Right lobe of liver (tissue), 6 donors: ENCODE measurements at places on chromosomes 5 and 9. TPM values are rescaled to one million over a fixed set of nuclear protein-coding genes. Genes with fewer than 3 reads are reported as not detected.

DNA sequence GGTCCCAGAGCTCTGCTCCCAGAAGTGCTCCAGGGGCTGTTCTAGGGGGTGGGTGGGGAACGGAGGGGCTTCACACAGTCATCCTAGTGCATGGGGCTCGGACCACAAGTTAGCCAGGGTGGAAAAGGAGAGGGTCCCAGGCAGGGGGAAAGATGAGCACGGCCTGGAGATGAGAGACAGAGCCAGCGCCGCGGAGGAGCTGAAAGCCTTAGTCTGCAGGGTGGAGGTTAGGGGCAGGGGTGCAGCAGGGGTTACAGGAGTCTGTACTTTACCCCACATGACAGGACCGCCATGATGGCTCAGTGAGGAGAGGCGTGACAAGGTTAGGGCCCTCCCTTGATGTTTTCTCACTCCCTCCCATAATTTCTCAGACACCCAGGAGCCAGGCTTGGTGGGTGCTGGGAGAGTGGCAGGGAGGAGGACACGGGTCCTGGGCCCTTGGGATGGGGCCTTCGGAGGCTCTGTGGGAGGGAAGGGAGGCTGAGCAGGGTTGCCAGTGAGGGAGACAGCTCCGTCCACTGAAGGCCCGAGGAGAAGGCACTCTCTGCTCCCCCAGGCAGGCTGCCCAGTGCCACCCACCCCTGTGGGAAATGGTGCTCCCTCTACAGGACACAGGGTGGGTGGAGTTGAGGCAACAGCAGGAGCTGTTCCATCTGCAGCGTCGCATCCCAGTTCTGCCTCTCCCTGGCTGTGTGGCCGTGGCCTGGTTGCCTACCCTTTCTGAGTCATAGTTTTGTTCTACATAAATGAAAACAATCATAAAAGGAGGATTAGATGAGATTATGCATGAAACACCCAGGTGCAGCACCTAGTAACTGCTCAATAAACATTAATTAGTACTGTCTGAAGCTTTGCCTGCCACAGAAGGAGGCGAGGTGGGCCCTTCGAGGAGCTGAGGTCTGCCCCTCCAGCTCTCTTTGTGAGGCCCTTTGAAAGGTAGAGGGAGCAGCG is 66.2 kb downstream of the NDST1 start:
- no peaks in the 10 kb centered on the region for H3K4me1 ChIP-seq
- H3K4me3 ChIP-seq = no peak overlapping the region
- no peak overlapping the region for H3K27ac ChIP-seq
- H3K36me3 ChIP-seq = no peaks in the 10 kb centered on the region
- no peak for DNase-seq
- no peaks in the 10 kb centered on the region for H3K27me3 ChIP-seq

Gene MARCHF3
- total RNA-seq = 0.43 TPM

DNA sequence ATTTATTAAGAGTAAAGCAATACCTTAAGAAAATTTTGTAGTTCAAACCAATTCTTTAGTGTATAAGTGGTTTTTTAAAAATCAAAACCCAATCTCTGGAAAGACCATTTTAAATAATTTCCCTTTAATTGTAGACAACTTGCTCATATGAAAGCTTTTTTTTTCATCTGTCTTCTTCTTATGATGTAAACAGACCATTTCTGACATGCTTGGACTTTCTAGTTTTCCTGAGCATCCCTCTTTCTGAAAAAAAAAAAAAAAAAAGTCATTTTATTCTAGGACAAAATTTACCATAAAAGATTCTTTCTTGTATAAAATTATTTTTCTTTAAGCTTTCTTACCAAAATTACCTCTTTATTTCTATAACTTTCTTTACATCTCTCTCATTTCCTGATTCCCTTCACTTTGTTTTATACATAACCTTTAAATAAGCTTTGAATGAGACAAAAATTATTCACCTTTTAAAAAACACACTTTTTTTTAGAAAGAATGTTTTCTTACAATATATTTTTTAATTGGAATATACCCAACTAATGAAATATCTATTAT is 67.5 kb downstream of the COL15A1 start:
- H3K4me3 ChIP-seq = no peak overlapping the region
- H3K4me1 ChIP-seq = no peaks in the 10 kb centered on the region
- DNase-seq = no peak
- H3K27me3 ChIP-seq = no peaks in the 10 kb centered on the region

Gene CCNO
- total RNA-seq = 0.31 TPM

Gene PCDHB11
- 0.06 TPM for total RNA-seq

- no peak overlapping the region for H3K27ac ChIP-seq
- DNase-seq = no peak
- no peak overlapping the region for H3K4me3 ChIP-seq
- no peaks in the 10 kb centered on the region for H3K27me3 ChIP-seq
- H3K36me3 ChIP-seq = no peaks in the 10 kb centered on the region
- H3K4me1 ChIP-seq = peaks cover 5% of the 10 kb centered on the region
Observed at GRCh38 chr9:14029806-14030374, 284.1 kb downstream of the NFIB start.

- no peak overlapping the region for H3K4me3 ChIP-seq
- H3K4me1 ChIP-seq = no peaks in the 10 kb centered on the region
- H3K27ac ChIP-seq = no peak overlapping the region
- H3K36me3 ChIP-seq = no peaks in the 10 kb centered on the region
- DNase-seq = no peak
Observed at GRCh38 chr5:9644630-9645029, 14.5 kb upstream of the TAS2R1 start.

DNA sequence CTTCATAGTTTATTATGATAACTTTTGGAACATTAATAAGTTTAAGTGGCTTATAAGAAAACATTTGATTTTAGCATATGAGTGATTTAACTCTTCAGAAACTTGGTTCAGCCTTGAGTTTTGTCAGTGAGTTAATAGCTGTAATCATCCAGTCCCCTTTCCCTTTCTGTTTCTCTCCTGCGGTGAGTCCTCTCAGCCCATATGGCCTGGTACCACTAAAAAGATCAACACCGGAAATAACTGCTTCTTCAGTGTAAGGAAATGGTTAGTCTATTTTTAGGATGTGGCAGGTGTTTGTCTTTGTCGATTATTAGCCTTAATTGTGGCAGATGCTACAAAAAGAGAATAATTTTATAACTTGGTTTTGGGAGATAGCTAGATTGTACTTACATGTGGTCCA is 120.2 kb upstream of the GRHPR start:
- no peaks in the 10 kb centered on the region for H3K27me3 ChIP-seq
- no peak overlapping the region for H3K4me3 ChIP-seq

Gene TNFSF8
- total RNA-seq = 0.39 TPM

DNA sequence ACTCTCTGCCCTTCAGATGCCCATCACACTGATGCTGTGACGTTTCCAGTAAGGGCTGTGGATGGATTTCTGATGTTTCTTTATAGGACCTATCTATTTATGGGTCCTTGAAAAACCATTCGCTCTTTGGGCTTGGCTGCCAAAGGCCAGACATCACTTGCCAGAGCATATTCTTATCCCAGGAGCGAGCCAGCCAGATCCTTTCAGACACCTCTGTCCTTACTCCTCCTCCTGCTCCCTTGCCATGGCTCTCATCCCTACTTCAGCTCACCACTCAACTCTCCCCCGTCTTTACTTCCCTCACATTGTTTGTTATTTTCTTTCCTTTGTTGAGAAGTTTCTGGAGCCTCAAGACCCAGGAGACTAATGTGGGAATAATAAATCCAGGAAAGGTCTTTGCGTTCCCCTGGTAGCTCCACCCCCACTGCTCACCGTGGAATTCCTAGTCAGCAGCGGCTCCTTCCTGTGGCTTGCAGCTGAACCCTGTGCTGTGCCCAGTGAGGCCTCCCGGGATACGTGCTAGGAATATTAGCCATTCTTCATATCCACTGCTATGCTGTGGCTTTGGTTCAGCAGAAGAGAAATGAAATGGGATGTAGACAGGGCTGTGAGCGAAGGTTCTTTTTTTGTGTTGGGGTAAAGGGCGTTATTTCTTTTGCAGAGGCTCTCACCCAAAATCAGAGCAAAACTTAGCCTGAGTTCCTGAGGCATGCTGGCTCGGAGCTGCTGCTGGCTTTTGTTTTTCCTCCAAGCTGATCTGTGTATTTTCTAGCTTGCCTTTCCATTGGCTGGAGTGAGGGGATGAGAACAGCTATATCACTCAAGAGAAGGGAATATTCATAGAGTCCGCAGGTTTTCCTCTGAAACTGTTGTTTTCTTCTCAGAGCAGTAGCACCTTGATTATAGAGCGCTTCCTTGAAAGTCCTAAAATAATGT is 171.1 kb downstream of the SAXO1 start:
- H3K4me1 ChIP-seq = no peaks in the 10 kb centered on the region
- H3K27me3 ChIP-seq = no peaks in the 10 kb centered on the region
- DNase-seq = no peak
- no peaks in the 10 kb centered on the region for H3K36me3 ChIP-seq

DNA sequence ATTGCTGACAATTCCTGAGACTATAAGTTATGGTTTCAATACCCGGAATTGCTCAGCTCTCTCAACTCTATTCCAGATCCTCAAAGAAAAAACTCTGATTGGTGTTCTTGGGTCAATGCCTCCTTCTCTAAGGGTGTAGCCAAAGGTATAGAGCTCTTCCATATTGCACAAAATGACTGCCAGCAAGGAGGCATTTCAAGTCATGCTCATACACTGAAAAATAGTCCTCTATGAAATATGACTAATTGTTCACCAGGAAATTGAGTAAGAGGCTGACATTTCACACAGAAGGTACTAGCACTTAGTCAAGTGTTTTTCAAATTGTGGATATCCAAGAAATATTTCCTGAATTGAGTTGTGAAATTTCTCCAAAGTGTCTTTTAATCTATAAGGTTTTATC is 111.1 kb upstream of the KLF9 start:
- H3K27ac ChIP-seq = no peak overlapping the region
- H3K36me3 ChIP-seq = no peaks in the 10 kb centered on the region
- no peaks in the 10 kb centered on the region for H3K4me1 ChIP-seq
- no peak overlapping the region for H3K4me3 ChIP-seq

Gene HCN1
- 0.12 TPM for total RNA-seq

Gene CYLC2
- not detected for total RNA-seq

Gene PDE6A
- not detected for total RNA-seq

- H3K4me1 ChIP-seq = no peaks in the 10 kb centered on the region
- H3K27me3 ChIP-seq = no peaks in the 10 kb centered on the region
- no peak for DNase-seq
- peak overlapping the region; percentile 69 for H3K27ac ChIP-seq
- H3K36me3 ChIP-seq = peaks cover 3% of the 10 kb centered on the region
Observed at GRCh38 chr5:55364537-55365055, 56.8 kb downstream of the MTREX start.

Gene LAMC3
- 3.8 TPM for total RNA-seq

Gene IL17B
- total RNA-seq = not detected

DNA sequence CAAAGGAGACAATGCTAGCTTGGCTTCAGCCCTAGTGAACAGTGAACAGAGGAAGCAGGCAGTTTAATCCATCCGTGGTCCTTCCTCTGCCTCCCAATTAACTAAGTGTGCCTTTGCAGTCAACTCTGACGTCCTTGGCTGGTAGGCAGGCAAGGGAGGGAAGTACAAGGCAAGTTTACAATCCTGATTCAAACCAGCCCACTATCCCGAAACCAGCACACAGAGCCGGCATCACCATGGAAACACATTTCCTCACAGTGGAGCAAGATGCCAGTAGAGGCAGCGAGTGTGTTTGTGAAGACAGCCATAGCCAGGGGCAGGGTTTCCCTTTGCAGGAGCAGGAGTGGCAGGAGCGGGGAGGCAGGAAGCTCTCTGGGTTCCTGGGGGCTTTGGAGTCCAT is 73.9 kb downstream of the GOLPH3 start:
- H3K27ac ChIP-seq = peak overlapping the region; percentile 8
- no peaks in the 10 kb centered on the region for H3K4me1 ChIP-seq
- H3K4me3 ChIP-seq = no peak overlapping the region
- H3K36me3 ChIP-seq = peaks cover 42% of the 10 kb centered on the region
- DNase-seq = no peak

Gene SPINK4
- total RNA-seq = not detected

GRCh38 chr9:86809759-86810367 is 137.4 kb downstream of the GAS1 start:
- H3K4me3 ChIP-seq = no peak overlapping the region
- no peak for DNase-seq
- no peak overlapping the region for H3K27ac ChIP-seq
- no peaks in the 10 kb centered on the region for H3K4me1 ChIP-seq

GRCh38 chr5:57785946-57786345 is 303.3 kb upstream of the ACTBL2 start:
- no peak overlapping the region for H3K27ac ChIP-seq
- DNase-seq = no peak
- H3K4me1 ChIP-seq = no peaks in the 10 kb centered on the region
- no peaks in the 10 kb centered on the region for H3K27me3 ChIP-seq
- H3K36me3 ChIP-seq = no peaks in the 10 kb centered on the region
- H3K4me3 ChIP-seq = no peak overlapping the region

- H3K27ac ChIP-seq = no peak overlapping the region
- H3K36me3 ChIP-seq = no peaks in the 10 kb centered on the region
- no peaks in the 10 kb centered on the region for H3K27me3 ChIP-seq
- no peak overlapping the region for H3K4me3 ChIP-seq
- no peak for DNase-seq
- no peaks in the 10 kb centered on the region for H3K4me1 ChIP-seq
Observed at GRCh38 chr9:120382453-120382852, 197.5 kb downstream of the CDK5RAP2 start.

DNA sequence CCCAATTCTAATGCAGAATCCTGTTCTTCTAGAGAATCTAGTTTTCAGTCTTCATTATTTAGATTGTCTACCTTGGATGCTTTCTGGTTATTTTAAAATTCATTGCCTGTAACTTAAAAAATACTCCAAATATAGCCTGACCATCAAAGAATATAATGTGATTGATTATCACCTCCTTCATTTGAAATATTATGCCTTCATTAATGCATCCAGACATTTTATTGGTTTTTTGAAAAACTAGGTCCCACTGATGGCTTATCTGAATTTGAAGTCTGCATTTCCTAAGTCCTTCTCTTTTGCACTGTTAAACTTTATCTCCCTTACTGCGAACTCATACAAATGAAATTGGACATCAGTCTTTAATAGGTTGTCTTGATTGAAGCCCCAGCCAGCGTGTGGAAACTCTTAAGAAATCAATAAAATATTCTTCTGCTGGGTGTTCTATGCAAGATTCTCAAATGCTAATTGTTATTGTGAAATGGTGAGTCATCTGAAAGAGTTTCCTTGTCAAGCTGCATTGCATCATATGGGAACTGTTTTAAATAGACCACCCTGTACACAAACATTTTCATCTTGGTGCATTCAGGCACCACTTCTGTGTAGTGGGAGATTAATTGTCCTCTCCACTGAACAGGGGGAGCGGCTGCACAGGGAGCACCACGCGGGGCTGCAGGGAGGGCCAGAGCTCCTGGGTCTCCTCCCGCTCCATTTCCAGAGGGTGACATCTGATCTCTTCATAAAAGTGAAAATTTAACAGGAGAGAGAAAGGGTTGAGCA is 92.3 kb upstream of the FANCC start:
- no peaks in the 10 kb centered on the region for H3K36me3 ChIP-seq
- DNase-seq = no peak
- H3K4me3 ChIP-seq = no peak overlapping the region
- H3K27me3 ChIP-seq = no peaks in the 10 kb centered on the region
- no peak overlapping the region for H3K27ac ChIP-seq
- H3K4me1 ChIP-seq = no peaks in the 10 kb centered on the region

GRCh38 chr5:150788977-150789376 is 10.4 kb downstream of the SMIM3 start:
- no peaks in the 10 kb centered on the region for H3K27me3 ChIP-seq
- no peaks in the 10 kb centered on the region for H3K36me3 ChIP-seq
- H3K4me1 ChIP-seq = no peaks in the 10 kb centered on the region
- no peak for DNase-seq
- H3K4me3 ChIP-seq = no peak overlapping the region

Gene ZNF462
- 0.93 TPM for total RNA-seq
